ENCODE measurements at places on chromosomes 12 and 14.

DNA sequence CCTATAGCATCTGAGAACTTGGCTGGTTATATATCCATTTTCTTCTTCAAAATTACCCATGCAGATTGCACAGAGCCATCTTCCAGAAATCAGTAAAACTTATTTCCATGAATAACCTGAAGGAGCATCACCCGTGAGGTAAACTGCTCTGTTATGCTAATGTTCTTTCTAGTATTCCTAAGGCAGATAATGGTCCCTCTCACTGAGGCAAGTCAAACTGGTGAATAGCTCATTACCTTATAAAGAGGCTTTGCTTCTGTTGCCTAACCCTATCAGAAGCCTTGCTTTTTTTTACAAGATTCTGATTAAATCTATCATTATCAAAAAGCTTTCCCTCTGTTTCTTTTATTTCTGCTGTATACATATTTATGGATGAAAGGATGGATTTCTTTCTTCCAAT is 307.6 kb upstream of the FLRT2 start:
- DNase-seq = no peak

- DNase-seq = no peak
Observed at GRCh38 chr12:57119294-57120085, 8.3 kb upstream of the STAT6 start.

DNA sequence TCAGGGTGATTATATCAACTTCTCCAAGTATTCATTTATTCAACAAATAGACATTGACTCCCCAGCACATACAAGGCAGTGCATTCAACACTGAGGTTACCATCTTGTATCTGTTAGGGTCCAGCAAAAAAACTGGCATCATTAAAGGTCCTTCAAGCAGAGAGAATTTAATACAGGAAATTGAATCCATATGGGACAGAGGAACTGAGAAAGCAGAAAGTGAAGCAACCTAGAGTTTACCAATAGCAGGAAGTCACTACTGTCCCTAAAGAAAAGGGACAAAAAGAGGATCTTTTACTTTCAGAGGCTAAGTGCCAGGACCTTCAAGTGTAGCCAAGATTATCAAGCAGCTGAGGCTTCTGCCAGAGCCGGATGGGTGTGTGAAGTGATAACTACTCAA is 237.8 kb upstream of the TBX3 start:
- no peak for DNase-seq

GRCh38 chr14:75246546-75247285 is 31.9 kb upstream of the FOS start:
- no peak for DNase-seq

GRCh38 chr14:71395151-71395604 is 487.9 kb downstream of the PCNX1 start:
- DNase-seq = no peak

DNA sequence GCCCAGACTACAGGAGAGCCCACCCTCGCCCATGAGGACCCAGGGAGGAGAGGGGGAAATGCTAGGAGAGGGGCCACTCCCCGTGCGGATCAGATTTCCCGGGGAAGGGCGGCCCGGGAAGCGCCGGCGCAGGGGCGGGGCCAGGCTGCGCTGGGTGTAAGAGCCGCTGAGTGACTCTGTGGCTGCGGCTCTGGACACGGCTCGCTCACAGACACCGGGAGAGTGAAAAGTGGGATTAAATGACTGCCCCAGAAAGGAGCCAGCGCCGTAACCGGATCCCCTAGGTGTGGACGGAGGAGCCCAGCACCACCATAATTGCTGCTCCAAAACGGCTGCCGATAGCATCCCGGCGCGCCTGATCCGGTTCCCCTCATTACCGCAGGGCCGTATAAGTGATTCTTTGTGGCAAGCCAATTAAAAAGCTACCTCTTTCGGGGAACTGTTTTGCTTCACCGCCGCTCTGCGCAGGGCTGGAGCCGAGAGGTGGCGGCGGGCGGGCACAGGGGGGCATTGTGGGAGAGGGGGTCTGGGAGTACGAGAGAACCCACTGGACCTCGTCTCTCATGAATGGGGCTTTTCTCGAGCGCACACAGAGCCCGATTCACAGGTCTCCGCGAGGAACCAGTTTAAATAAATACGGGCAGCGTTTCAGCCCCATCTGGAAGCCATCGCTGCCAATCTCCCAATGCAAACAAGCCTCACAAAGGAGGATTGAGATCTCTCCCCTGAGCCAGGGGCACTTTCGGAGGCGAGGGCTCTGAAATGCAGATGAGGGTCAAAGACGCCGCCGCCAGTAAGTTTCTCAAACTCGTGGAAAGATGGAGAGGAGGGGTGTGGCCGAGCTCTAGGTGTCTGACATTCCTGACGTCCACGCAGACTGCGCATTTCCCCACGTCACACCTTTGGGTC is 2.5 kb downstream of the COL2A1 start:
- no peak for DNase-seq

DNA sequence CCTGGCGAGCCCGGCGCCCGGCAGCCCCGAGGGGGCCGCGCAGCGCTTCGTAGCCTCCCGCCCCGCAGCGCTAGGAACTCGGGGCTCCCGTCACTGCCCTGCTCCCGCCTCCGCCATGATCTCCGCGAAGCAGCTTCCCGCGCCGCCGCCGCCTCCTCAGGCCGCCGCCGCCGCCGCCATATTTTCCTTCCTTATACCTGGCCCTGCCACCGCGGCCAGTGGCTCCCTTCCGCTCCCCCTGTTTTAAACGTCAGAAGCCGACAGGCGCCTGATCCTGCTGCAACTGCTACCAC is 286 bp downstream of the PPP4R3A start:
- DNase-seq = no peak

- DNase-seq = no peak
Observed at GRCh38 chr14:100384819-100385813, 62.0 kb downstream of the SLC25A47 start.

DNA sequence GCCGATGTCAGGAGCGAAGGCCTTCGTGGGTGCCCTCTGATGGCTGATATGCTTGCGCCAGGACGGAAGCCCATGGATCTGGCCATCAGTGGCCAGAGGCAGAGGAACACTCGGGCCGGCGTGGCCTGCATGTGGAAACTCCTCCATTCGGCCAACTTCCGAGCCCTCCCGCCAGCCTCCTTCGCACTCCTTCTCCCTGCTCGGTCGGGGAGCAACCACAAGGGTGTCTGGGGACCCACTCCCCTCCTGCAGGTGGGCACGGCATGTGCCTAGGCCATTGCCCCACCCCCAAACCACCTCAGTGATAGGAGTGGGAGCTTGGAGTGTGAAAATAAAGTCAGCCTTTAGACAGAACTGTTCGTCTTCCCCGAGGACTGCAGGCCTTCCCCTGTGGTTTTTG is 231.3 kb downstream of the BCL11B start:
- no peak for DNase-seq

GRCh38 chr12:132075714-132076553 is 68.2 kb downstream of the DDX51 start:
- DNase-seq = no peak

DNA sequence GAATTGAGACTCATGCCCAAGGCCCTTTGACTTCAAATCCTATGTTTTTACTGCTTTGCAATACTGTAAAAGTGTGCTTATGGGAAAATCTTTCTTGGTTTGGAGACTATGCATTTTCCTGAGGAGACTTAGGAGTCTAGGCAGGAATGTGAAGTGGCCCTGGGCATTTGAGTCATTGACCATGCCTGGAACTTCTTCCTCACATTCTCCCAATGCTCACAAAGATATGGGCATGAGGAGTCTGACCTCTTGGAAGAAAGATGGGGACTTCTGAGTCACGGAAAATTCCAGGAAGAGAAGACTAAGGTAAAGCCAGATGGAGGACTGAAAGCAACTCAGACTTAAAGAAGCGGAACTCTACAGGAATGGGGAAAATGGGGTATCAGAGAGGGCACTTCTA is 38.2 kb upstream of the ZNF641 start:
- DNase-seq = no peak

DNA sequence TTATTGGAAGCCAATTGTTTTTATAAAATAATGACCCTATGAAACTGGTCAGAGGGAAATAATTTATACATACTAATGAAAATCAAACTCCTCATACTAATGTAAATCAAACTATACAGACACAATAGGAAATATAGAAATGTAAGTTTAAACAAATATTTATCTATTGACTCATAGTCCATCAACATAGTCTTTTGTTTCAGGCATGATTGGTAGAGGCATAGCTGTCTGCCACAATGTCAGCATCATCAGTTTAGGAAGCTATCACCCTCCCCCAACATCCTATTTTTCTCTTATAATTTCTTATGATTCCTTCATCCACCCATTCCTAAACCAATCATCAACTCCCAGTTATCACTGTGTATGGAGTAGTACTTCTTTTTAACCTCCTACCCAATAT is 117.7 kb downstream of the SLC38A6 start:
- no peak for DNase-seq

DNA sequence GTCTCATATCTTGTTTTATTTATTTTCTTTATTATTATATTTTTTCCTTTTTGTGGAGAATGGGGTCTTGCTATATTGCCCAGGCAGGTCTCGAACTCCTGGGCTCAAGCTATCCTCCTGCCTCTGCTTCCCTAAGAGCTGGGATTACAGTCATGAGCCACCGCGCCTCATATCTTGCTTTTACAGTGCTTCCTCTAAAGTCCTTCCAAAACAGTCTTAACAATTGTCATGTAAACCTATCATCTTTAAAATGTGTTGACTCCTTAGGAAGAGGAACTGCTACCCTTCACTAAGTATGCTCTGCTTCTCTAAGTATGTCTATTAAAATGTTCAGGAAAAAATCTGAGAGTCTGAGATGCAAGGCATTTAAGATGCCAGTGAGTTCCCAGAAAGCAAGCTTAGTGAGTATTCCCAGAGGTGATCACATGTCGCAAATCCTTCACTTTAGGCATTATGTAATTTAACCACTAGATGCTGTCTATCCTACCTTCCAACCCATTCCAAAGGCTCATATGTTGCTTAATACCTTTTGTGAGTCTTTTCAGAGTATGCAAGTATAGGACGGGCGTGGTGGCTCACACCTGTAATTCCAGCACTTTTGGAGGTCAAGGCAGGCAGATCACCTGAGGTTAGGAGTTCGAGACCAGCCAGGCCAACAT is 19.7 kb upstream of the FOXJ2 start:
- DNase-seq = no peak

- DNase-seq = no peak
Observed at GRCh38 chr14:89041257-89041582, 216.8 kb downstream of the TTC8 start.

DNA sequence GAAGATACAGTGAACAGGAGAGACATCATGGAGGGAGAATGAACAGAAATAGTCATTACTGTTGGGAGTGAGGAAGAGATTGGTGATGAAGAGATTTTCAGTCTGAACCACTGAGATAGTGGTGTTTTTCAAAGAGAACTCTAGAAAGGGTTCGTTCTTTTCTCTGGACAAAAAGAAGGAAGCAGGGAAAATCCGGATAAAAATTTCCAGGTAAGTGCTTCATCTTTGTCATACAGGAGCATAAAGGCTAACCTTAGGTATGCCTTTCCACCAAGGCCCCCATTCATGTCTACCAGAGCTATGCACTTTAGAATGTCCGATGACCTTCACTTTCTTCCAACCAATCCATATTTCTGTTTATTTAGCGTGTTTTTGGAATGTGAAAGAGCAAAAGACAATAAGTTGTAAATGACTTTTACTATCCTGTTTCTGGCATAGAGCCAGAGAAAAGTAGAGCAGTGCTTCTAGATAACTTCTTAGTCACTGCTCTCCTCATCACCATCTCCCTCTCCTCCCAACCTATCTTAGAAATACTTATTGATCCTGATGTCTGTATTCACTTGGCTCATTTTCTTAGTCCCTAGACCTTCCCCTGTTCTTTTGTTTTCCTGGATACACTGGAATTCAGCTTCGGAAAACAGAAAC is 116.5 kb downstream of the TTC6 start:
- no peak for DNase-seq

GRCh38 chr12:104163631-104164030 is 25.6 kb upstream of the NFYB start:
- no peak for DNase-seq

GRCh38 chr12:33184161-33184560 is 255.5 kb downstream of the SYT10 start:
- DNase-seq = no peak

GRCh38 chr12:82524641-82525040 is 162.1 kb upstream of the TMTC2 start:
- DNase-seq = no peak

- no peak for DNase-seq
Observed at GRCh38 chr12:121334513-121335343, 17.5 kb downstream of the ANAPC5 start.

DNA sequence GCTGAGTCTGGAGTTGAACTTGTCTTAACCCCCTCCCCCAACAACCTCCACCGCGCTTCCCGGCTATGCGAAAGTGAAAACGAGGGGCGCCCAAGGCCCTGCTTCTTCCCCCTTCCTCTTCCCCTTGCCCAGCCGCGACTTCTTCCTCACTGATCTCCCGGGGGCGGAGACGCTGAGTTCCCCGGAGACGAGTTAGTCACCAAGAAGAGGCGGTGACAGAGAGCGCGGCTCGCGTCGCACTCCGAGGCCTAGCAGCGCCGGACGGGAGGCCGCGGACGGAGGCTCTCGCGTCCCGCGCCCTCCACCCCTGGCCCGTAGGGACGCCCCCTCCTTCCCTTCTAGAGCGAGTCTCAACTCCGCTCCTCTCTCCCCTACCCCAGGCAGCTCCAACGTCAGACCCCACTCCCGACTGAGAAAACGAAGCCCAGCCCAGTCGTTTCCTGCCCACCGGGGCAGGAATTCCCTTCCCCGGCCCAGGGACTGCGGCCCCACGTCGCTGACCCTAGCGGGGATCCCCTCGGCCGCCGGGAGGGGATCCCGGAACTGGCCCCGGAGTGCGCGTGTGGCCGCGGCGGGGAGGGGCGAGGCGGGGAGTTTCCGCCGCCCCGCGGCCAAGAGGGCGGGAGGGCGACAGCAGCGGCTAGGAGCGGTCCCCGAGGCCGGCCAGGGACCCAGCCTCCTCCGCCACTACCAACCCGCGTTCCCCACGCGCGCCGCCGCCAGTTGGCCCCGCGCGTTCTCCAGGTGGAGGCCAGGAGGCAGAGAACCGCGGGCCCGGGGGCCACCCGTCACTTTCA is 1.4 kb downstream of the BAZ1A start:
- peak; percentile 72 for DNase-seq

DNA sequence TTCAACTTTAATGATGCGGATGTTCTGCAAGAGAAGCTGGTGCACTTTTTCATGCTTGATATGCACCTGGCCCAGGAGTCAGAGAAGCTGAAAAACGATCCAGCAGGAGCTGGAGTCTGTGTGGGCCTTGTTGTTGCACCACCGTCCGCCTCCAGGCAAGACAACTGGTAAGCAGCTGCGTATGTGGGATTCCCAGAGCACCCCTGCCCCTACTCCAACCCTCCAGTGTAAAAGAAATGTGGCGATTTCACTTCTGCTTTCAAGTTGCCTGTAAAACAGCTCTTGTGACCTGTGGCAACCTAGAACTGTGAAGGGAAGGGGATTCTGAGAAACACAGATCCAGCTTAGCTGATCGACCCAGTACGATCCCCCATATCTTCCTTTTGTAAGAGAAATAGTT is 154.1 kb upstream of the PELI2 start:
- DNase-seq = no peak

GRCh38 chr14:100012478-100013327 is 52.5 kb upstream of the EVL start:
- DNase-seq = no peak

All from stimulated activated CD8-positive, alpha-beta memory T cell treated with anti-CD3 and anti-CD28 coated beads, Interleukin-12 subunit alpha, Interleukin-12 subunit beta, amount 100 ng/mL, for 1 hour (primary cell).